ENCODE measurements at places on chromosomes 4 and X. TPM values are rescaled to one million over a fixed set of nuclear protein-coding genes. Genes with fewer than 3 reads are reported as not detected.

The SPATA18 gene
- 1.3 TPM for polyA plus RNA-seq

The P2RY4 gene
- 0.17 TPM for polyA plus RNA-seq

The SSX2B gene
- not detected for polyA plus RNA-seq

The SSX4B gene
- not detected for polyA plus RNA-seq

The PPEF2 gene
- 0.06 TPM for polyA plus RNA-seq

GRCh38 chr4:74886484-74886883 is 46.4 kb upstream of the PARM1 start:
- DNase-seq: no peak

DNA sequence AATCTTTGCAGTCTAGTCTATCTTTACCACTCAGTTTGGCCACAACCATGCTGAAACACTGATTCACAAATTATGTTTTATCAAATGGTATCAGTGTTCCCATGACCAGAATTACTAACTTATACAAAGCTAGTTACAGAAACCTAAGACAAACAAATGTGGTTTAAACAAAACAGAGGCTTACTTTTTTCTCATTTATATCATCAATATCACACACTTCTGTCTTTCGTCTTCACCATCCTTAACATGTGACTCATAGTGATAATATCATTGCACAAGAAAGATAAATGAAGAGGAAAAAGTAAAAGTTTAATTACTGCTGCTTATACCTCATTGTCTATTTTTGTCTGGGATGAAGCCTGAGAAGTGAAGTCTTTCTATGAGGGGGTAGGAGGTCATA is 406.6 kb downstream of the PCDH10 start:
- no peak for DNase-seq

DNA sequence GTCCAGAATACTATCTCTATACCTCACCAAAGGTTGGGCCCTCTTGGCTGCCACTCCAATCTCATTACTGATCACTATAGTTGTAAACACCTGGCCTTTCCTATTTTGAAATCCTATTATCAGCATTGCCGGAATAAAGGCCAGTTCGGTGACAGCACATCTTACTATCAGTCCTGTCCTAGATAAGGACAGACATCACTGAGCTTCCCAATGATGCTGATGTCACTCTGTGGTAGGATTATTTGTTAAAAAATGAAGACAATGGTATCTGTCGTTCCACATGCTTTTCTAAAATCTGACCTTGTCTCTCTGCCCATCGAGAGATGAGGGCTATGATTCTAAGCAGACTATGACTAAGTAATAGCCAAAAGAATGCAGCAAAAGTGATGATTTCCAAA is 260.4 kb downstream of the PDGFC start:
- no peak for DNase-seq

- DNase-seq: no peak
These were observed 8.5 kb upstream of the RAI2 start for GRCh38 chrX:17869580-17869979.

DNA sequence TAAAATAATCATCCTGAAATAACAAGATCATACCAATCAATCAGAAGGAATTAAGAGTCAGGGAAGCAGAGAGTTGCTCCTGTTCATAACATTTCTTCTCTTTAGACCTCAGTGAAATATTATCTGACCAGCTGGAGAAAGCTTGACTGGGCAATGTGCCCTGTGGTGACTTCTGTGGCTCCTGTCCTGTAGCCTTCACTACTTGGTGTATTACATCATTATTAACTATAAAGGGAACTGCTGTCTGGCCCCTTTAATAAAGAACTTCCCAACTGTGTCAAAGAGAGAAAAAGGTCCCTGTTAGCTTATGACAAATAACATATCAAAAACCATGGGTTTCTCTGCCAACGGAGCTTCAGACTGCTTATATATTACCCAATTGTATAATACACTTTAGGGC is 18.0 kb downstream of the OPHN1 start:
- no peak for DNase-seq

- no peak for DNase-seq
These were observed 22.5 kb upstream of the CT55 start for GRCh38 chrX:135193740-135194139.

DNA sequence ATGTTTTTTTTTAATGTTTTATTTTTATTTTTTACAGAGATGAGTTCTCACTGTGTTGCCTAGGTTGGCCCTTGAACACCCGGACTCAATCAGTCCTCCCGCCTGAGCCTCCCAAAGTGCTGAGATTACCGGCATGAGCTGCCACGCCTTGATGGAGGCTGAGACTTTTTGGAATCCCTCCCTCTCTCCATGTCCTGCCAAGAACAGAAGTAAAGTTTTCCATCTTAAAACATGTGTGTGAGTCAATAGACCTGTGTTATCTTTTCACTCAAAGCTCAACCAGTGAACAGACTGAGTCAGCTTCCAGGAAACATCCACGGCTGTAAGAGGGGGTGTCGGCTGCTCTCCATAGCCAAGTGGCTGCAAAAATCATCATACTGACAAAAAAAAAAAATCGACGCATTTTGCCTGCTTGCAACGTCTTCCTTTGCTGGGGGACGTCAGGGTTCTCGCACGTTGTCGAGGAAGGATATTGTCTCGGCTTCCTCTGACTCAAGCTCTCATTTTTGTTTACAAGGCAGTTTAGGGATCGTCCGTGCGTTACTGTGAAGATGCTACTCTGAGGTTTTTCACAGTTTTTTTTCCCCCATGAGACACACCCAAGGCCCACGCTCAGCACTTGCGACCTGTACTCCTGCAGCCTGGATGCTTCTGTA is 10.0 kb upstream of the ASMTL start:
- no peak for DNase-seq

DNA sequence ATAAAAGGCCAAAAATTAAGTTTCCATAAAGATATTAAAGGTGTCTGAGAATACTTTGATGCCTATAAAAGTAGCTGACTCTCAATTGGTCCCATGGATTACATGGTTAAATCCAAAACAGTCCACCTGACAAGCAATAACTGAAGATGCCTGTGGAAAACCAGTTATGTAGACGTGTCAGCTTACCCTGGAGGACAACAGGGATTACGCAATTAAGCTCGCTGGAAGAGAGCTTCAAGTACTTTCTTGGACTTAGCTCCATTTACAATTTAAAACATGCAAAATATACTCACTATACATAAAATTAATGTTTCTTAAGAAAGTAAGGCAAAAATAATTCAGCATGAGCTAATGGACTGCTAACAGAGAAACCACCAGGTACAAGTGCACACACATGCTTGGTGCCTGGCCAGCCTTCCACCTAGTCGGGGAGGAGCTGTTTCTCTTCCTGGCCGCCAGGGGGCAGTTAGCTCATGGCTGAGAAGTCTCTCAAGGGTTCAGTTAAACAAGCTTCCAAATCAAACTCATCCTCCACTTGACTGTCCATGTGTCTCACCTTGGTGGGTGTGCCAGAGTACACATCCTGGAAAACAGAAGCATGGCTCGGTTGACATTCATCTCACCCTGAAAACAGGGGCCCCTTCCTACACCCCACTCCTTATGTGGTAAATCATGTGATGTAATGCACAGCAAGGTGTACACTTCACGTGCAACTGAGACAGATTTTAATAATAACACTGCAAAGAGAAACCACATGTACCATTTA is 9.2 kb upstream of the FAM53A start:
- DNase-seq: no peak

DNA sequence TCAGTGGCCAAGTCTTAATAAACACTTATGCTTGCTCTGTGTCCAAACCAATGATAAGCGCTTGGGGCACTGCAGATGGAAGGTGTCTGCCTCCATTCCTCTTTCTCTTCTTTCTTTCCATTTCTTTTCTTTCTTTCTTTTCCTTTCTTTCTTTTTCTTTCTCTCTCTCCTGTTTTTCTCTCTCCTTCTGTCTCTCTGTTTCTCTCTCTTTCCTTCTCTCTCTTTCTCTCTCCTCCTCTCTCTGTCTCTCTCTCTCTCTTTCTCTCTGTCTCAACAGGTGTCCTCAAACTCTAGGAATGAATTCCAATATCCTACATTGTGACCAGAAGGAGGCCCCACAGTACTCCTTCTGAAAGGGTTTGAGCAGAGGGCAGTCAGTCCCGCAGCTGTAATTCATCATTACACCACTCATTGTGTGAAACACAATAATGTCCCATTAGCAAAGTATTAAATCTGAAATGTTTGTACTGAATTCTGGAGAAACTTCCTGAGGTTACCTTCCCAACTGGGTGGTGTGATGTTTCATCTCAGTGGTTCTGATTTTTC is 66.5 kb upstream of the PAGE1 start:
- no peak for DNase-seq

GRCh38 chr4:170030121-170030520 is 3.9 kb upstream of the MFAP3L start:
- DNase-seq: no peak

- no peak for DNase-seq
These were observed 2.0 kb upstream of the USO1 start for GRCh38 chr4:75722417-75722816.

- DNase-seq: no peak
These were observed 15.9 kb downstream of the RTL9 start for GRCh38 chrX:110374559-110374958.

DNA sequence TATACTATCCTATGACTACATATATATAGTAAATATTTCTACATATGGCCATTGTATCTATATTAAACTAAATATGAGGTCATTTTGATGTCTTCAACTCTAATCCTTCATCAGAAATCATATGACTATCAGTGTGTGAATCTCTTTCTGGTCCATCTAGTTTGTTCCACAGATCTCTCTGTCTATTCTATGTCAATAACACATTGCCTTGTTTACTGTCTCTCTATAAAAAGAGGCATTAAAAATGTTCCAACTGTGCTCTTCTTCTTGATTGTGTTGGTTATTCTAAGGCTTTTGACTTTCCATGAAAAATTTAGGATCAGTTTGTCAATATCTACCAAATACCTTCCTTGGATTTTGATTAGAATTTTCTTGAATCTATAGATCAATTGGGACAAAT is 338.3 kb upstream of the FSTL5 start:
- DNase-seq: no peak

GRCh38 chrX:136899221-136899620 is 18.7 kb upstream of the RBMX start:
- no peak for DNase-seq

All from left renal pelvis (tissue), 4 donors.